ENCODE measurements at places on chromosomes 2 and 18.

GRCh38 chr2:166841679-166842078, 46.6 kb upstream of the XIRP2 start:
- ATAC-seq, result no peak

- no peak for ATAC-seq
Measured at GRCh38 chr2:85257970-85258605, 69.7 kb downstream of the TGOLN2 start.

GRCh38 chr2:119629323-119629825, 49.6 kb upstream of the TMEM177 start:
- ATAC-seq, result no peak

GRCh38 chr2:160703648-160704585, 210.3 kb upstream of the RBMS1 start:
- peak; percentile 94 for ATAC-seq

GRCh38 chr18:9971313-9971920, 57.6 kb downstream of the VAPA start:
- peak; percentile 55 for ATAC-seq
